ENCODE measurements at places on chromosomes 6 and 20. TPM values are rescaled to one million over a fixed set of nuclear protein-coding genes. Genes with fewer than 3 reads are reported as not detected.

MUC21 gene
- total RNA-seq, result not detected

TBC1D32 gene
- total RNA-seq, result 10.5 TPM

CPNE5 gene
- not detected for total RNA-seq

C20orf204 gene
- total RNA-seq, result 0.77 TPM

TRAPPC3L gene
- total RNA-seq, result under 0.01 TPM

NKAPL gene
- 2.1 TPM for total RNA-seq

OTOR gene
- not detected for total RNA-seq

TBXT gene
- not detected for total RNA-seq

EPPIN gene
- total RNA-seq, result not detected

MLN gene
- total RNA-seq, result not detected

RALGAPB gene
- 24.8 TPM for total RNA-seq

SF3B5 gene
- total RNA-seq, result 80.6 TPM

XKR7 gene
- total RNA-seq, result under 0.01 TPM

GLP1R gene
- total RNA-seq, result under 0.01 TPM

SRSF6 gene
- 96.2 TPM for total RNA-seq

TRIM40 gene
- total RNA-seq, result not detected

CST11 gene
- total RNA-seq, result not detected

SLC22A1 gene
- total RNA-seq, result 0.38 TPM

All from regular cardiac myocyte (primary cell).